ENCODE measurements at places on chromosomes 2 and 18.

- DNase-seq, result no peak
Observed at GRCh38 chr2:16204251-16204650, 263.9 kb downstream of the MYCN start.

- DNase-seq, result no peak
Observed at GRCh38 chr2:181724662-181725061, 44.3 kb upstream of the NEUROD1 start.

GRCh38 chr18:74252039-74252395, 39.7 kb downstream of the CYB5A start:
- DNase-seq, result no peak

DNA sequence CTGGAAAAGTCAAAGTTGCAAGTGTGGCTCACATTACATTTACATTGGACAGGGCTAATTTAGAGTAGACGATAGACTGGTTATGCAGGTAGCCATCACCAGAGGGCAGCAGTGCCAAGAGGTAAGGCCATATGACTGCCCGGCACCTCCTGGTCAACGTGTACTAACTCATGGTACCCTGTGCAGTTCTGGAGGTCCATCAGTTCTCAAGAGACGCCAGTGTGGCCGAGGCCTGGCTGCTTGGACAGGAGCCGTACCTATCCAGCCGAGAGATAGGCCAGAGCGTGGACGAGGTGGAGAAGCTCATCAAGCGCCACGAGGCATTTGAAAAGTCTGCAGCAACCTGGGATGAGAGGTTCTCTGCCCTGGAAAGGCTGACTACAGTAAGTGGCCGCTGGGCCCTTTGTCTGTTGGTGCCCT, 65.8 kb upstream of the EML6 start:
- no peak for DNase-seq

- DNase-seq, result peak; percentile 65
Observed at GRCh38 chr2:201697899-201698298, 545 bp downstream of the MPP4 start.

GRCh38 chr18:49223837-49224529, 236.5 kb downstream of the DYM start:
- no peak for DNase-seq

- DNase-seq, result no peak
Observed at GRCh38 chr2:180319586-180320405, 312.7 kb upstream of the CWC22 start.

DNA sequence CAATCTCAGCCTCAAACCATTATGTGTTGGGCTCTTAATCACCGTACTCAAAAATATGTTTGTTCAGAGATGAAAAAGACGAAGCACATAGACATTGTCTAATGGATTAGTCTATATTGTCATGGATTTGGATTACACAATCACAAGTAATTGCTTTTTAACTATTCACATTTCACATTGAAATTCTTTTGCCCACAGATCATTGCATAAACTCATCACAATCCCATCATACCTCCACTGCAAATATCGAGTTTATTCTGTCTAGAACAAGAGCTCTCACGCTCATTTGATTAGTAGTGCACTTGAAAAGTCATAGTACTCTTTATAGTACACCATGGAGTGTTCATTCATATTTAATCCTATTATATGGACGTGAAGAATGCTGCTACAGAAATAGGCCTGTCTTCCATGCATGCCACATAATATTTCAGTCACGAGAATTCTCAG, 97.9 kb upstream of the SOX11 start:
- no peak for DNase-seq

DNA sequence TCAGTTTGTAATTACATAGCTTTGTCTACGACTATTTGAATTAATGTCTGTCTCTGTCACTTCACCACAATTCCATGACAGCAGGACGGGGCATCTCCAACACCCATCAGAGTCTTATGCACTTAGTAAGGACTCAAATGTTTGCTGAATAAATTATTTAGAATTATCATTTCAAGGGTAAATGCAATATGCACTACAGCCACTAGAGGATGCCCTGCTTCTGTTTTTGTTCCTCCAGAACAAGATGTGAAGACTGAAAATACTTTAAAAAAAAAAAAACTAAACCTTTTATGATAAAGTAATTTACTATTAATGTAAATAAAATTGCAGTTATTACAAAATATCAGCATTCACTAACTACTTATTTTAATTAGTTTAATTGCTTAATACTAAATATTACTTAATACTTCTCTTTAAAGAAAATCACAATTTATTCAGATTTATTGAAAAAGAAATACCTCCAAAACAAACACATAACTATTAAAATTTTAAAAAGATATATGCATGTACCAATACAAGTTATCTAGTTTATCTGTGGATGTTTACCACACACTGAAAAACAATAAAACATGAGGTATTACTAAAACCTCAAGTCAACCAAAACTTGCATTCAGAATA, 3.2 kb downstream of the PIGN start:
- peak; percentile 33 for DNase-seq
